ENCODE measurements at places on chromosomes 12 and 14.
A peak's percentile ranks its signal among the peaks of the same experiment; 100 is the strongest.

DNA sequence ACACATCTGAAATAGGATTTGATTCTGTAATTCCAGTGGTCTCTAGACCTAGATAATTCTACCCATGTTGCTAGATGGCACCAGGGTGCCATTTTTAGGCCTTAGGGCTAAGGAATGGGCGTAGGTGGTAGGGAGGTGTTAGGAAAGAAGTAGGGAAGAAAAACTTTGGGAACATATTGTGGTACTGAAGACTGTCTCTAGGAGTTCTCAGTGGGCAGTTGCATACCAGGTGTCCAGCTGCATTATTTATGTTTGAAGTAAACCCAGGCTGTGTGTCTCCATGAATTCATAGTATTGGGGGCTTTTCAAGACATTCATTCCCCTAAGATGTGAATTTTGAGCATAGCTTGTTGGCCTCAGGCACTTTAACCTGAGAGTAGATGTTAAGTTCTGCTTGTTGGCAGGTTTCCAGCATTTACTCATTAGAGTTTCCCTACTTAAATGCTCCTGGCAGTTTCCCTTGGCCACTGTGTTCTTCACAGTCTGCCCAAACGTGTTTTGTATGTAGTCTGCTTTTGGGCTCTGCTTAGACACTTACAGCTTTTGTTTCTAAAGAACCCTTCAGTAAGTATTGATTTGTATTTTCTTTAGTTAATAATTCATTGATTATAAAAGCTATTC, 31.5 kb upstream of the CCT2 start:
- DNase-seq: no peak

GRCh38 chr14:82779301-82779700, 1245.6 kb upstream of the SEL1L start:
- no peak for DNase-seq

GRCh38 chr14:96782436-96782835, 14.7 kb upstream of the VRK1 start:
- no peak for DNase-seq

- DNase-seq: peak; percentile 55
Measured at GRCh38 chr14:22039938-22040780, 366.5 kb upstream of the OR4E1 start.

DNA sequence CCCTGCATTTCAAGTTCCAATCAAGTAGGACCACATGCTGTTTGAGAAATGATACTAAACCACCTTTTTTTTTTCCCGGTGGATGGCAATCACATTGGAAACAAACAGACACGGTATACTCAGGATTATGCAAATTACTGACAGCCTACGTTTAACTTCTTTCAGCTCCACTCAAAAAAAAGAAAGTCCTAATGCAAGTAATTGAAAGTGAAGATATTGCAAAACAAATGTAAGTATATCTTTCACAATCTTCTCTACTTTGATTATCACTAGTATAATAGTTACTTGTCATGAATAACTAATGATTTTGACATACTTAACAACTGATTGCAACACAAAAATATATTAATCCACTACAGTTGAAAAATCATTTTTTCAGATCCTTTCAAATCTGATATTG, 2.6 kb upstream of the OSBPL8 start:
- DNase-seq: no peak

- DNase-seq: no peak
Measured at GRCh38 chr12:93587611-93588010, 15.1 kb downstream of the SOCS2 start.

All from CD4-positive, alpha-beta T cell treated with Interleukin-4 for 4 hours (primary cell).